ENCODE measurements at places on chromosomes 11 and 22.

- no peak for DNase-seq
These were observed 22.3 kb downstream of the SPON1 start for GRCh38 chr11:13984616-13985450.

GRCh38 chr11:119990309-119991021 lies 147.4 kb downstream of the TRIM29 start:
- DNase-seq: no peak

DNA sequence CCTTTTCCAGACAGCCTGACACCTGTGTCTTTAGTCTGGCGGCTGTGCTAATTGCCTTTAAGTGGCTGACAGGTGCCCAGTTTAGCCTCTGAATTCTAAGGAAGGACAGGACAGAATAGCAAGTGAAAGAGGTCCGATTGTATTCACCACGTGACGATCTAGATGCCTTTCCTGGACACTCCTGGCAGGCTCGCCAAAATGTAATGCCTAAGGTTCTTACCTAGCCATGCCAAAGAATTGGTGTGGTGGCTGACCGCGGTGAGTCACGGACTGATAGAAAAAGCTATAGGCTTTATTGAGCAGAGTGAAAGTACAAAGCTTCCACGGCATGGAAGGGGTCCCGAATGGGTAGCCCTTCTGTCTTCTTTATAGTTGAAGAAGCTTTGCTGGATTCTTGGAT lies 26.7 kb downstream of the ANKRD42 start:
- no peak for DNase-seq

DNA sequence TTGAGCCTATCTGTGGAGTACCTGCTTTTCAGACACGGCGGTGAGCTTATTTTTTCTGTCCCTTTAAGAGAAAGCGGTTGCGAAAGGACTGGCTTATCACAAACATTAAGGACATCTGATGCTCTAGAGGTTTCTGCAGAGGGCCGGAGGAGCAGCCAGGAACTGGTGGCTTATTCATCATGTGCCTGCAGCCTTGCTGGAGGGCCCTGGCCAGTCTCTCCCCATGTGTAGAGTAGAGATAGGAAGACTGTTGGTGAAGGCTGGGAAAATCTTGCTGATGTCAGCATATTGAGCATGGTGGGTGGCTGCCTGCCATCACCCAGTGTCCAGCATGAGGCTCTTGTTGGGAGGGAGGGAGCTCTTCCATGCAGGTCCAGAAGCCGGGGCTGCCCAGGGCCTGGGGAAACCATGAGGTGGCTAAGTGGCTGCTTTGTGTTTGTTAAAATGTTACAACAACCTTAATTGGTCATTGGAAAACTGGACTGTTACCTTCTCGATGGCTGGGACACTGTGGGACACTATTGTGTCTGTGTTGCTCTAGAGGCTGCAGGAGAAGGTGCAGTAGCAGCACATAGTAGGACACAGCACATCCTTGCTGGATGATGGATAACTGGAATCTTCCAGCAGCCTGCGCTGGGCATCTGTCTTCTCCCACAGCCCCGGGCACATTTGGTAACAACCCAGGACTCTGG lies 54.3 kb downstream of the TSPAN18 start:
- DNase-seq: no peak

- no peak for DNase-seq
These were observed 6.0 kb upstream of the ARHGAP42 start for GRCh38 chr11:100681064-100681502.

DNA sequence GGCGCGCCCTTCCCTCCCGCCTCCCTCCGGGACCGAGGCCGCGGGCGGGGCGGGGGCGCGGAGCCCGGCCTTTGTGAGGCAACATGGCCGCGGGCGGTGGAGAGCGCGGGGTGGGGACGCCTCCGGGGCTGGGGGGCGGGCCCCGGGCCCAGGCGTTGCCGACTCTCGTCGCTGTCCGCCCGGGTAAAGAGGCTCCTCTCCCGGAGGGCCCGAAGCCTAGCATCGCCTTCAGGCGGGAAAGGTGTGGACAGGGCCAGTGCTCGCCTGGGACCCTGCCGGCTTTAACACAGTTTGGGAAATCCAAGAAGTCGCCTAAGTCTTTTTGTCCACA lies 369 bp downstream of the DGCR8 start:
- DNase-seq: peak; percentile 39

DNA sequence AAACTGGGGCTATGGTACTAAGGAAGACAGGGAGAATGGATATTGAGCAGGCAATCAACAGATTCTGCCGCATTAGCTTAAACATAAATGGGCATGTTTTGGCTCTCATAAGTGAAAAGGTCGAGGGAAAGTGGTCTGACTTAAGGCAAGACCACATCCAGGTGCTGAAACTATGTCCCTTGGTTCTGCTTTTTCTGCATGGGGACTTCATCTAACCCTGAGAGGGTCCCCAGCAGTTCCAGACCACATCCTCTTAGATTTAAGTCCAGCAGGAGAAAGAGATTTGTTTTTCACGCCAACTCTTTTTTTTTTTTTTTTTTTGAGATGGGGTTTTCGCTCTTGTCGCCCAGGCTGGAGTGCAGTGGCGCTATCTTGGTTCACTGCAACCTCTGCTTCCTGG lies 5.5 kb downstream of the RPS6KA4 start:
- DNase-seq: no peak

- DNase-seq: no peak
These were observed 10.5 kb downstream of the MUC5AC start for GRCh38 chr11:1168256-1168655.

- DNase-seq: peak; percentile 90
These were observed at the start of gene ATF4 for GRCh38 chr22:39520226-39521105. TSS of gene ATF4 (plus strand) at chr22:39520562. CDS start at chr22:39521446, 884 bp downstream.

DNA sequence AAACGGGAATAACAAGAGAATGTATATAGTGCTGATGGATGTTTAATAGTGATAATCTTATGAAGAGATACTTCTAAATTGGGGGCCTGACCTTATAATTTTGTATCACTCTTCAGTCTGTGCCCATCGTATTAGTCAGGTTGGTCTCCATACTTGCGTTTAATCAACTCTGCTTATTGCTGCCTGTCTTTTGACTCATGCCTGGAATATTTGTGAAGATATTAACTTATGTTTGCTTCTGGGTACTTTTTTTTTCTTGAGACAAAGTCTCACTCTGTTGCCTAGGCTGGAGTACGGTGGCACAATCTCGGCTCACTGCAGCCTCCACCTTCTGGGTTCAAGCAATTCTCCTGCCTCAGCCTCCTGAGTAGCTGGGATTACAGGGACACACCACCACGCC lies 24.0 kb downstream of the TMEM135 start:
- DNase-seq: no peak

DNA sequence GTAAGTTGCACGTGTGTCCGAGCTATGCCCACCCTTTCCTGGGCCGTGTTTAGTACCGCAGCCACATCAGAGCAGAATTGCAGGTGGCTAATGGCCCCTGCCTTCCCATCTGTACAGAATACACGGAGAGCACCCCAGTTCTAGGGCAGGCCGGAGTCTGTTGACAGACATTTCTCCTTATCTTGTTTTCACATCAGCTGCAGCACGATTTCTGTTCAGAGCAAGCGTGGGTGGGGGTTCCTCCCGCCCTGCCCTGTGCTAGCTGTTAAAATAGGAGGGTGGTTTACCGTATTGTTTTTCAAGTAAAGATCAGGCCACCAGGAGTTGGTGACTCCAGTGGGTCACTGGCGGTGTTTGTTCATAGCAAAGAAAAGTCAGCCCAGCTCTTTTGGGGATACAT lies 41.1 kb downstream of the UBASH3B start:
- DNase-seq: peak; percentile 27

GRCh38 chr22:25048659-25049647 lies 96.4 kb downstream of the KIAA1671 start:
- peak; percentile 39 for DNase-seq

DNA sequence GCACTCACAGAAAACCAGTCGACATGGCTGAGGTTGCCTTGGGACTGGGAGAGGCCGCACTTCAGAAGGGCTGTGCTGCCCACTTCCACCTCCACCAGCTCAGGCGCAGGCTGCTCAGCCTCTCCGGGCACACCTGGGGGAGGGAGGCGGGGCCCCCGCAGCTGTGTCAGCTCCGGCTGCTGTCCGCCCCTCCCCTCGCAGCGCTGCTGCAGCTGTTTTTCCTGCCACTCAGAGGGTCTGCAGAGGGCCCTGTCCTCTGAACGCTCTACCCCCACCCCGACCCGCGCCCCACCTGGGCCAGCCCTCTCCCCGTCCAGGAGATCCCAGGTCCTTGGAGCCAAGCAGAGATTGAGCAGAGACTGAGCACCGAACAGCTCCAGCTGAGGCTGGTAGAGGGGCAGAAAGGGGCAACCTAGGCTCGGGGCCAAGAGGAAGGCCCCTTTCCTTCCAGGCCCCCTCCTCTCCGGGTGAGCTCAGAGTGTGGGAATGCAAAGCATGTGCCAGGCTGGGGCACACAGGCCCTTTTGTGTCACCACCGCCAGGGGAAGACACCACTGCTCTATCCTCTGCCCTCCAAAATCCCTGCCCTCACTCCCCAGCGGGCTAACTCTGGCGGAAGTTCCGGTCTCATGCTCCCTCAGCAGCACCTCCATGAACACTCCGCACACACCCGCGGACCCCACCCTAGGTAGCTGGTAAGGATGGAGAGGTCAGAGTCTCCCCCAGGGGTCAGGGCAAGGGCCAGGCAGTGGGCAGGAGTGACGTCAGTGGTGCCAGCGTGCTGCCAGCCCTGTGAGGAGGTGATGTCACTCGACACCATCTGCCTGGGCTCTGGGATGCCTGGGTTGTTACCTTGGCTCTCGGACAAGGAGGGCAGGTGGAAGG lies 1.6 kb downstream of the MCAM start:
- DNase-seq: no peak

DNA sequence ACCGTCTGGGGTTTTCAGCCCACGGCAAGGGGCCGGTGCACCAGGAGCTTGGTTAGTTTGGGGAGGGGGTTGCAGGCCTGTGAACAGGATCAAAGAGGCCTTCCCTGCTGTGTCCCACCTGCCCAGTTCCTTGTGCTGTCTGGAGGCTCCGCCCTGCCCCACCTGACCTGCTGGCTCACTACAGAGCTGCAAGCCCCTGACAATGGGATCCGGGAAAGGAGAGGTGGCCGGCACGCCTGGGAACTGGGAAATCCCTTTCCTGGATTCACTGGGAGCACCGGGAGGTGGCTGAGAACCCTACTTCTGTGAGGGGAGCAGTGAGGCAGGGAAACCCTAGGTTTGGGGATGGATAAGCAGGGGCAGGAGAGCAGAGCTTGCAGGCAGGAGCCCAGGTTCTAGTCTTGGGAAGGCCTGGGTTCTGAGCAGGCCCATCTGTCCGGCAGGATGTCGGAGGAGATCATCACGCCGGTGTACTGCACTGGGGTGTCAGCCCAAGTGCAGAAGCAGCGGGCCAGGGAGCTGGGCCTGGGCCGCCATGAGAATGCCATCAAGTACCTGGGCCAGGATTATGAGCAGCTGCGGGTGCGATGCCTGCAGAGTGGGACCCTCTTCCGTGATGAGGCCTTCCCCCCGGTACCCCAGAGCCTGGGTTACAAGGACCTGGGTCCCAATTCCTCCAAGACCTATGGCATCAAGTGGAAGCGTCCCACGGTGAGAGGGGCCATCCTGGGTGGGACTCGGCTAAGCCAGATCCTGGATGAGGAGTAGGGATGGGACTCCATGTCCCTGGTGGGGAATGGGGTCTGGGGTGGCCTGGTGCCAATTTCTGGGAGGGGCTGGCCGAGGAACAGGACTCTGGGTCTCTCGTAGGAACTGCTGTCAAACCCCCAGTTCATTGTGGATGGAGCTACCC lies 786 bp downstream of the CAPN1 start:
- DNase-seq: no peak

Data from stimulated activated CD4-positive, alpha-beta T cell treated with anti-CD3 and anti-CD28 coated beads, TNF-alpha, amount 100 ng/mL, for 1 hour (primary cell).